ENCODE measurements at places on chromosomes 7 and 10. TPM values are rescaled to one million over a fixed set of nuclear protein-coding genes. Genes with fewer than 3 reads are reported as not detected.
A peak's percentile ranks its signal among the peaks of the same experiment; 100 is the strongest.

KLF14 gene
- not detected for total RNA-seq

CDHR3 gene
- 0.19 TPM for total RNA-seq

PSD gene
- total RNA-seq, result 0.75 TPM

HOXA3 gene
- 8.2 TPM for total RNA-seq

BCAP29 gene
- 73.4 TPM for total RNA-seq

STN1 gene
- 31.8 TPM for total RNA-seq

TSPAN12 gene
- total RNA-seq, result not detected

SLC16A12 gene
- 0.09 TPM for total RNA-seq

- DNase-seq, result no peak
These were observed 57.0 kb upstream of the PFKP start for GRCh38 chr10:3010334-3010733.

DNA sequence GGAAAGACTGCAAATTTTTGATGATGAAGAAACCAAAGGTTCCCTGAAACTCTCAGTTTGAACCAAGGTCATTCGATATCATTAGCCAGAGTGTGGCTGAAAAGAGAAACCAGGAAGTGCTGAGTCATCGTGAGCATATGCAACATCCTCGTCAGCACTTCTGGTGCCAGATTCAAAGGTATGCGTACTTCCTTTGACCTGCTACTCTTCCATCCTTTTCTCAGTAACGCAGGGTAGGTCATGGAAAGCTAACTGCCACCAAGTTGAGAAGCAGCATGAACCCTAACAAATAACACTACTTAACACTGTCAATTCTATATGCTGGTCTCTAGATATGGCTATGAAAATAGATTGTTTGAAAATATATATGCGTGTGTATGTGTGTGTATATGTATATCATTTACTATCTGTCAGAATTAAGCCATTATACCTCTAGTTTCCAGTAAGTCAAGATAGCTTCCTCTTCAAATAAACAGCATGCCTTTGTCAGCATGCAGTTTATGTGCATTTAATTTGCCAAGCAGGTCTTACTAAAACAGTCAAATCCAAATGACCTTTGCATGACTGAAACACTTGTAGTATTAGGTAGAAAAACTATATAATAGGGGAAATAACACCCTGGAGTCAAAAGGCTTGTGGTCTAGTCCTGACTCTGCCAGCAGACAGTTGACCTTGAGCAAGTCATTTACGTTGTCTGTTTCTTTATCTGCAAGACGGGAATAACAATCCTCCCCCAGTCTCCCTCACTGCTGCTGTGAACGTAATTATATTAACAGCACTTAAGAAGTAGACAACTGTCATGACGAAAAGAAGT lies 26.4 kb downstream of the CDK6 start:
- DNase-seq, result peak; percentile 96

- peak; percentile 98 for DNase-seq
These were observed at the start of gene IGF2BP3 for GRCh38 chr7:23470330-23471105. IGF2BP3 (minus strand) TSS chr7:23470491; CDS start chr7:23470110, 381 bp downstream.

GRCh38 chr10:43853369-43853768 lies 204.7 kb upstream of the ZNF32 start:
- no peak for DNase-seq

- no peak for DNase-seq
These were observed 45.2 kb downstream of the SRRM3 start for GRCh38 chr7:76246804-76247389.

DNA sequence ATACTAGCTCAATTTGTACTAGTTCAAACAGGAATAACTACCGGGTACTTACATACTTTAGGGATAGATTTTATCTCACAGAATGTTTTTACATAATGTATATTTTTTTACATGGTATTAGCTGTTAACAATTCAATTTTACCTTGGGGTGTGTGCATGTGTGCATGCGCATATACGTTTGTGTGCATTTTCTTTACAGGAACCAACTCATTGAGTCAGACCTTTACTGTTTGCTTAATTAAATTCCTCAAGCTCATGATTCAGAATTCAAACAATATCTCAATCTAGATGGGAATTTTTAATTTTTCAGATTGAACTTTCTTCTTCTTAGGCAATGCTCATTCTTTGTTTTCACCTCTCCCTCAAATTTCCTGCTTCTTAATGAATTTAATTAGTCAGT lies 24.7 kb upstream of the WASL start:
- DNase-seq, result peak; percentile 28

- DNase-seq, result no peak
These were observed 6.7 kb upstream of the MAFK start for GRCh38 chr7:1523844-1524243.

DNA sequence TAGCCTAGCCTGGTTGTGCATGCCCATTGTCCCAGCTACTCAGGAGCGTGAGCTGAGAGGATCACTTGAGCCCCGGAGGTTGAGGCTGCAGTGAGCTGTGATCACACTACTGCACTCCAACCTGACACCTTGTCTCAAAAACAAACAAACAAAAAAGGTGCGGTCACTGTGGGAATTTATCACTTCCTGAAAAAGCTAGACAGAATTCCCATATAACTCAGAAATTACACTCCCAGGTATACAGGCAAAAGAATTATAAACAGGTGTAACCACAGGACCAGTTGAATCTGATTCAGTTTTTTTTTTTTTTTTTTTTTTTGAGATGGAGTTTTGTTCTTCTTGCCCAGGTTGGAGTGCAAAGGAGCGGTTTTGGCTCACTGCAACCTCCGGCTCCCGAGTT lies 3.2 kb upstream of the OGDH start:
- no peak for DNase-seq

GRCh38 chr7:1922870-1923236 lies 252.8 kb downstream of the ELFN1 start:
- no peak for DNase-seq

DNA sequence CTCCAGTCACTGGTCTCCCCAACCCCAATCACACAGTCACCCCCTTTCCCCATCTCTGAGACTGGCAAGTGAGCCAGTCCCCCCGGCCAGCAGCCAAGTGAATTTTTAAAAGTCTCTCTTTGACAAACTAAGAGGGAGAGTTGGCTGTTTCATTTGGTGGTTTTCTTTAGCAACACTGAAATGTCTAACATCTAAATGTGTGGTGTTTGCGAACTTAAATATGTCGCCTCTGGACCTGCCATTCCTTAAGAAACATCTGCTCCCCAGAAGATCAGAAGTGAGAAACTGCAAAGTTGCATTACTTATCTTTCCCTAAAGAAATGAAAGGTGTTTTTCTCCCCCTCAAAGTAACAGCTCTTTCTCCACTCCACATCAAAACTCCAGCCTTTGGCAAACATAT lies 34.7 kb upstream of the PLXNA4 start:
- no peak for DNase-seq

GRCh38 chr10:91901784-91902677 lies 7.3 kb downstream of the FGFBP3 start:
- peak; percentile 93 for DNase-seq

DNA sequence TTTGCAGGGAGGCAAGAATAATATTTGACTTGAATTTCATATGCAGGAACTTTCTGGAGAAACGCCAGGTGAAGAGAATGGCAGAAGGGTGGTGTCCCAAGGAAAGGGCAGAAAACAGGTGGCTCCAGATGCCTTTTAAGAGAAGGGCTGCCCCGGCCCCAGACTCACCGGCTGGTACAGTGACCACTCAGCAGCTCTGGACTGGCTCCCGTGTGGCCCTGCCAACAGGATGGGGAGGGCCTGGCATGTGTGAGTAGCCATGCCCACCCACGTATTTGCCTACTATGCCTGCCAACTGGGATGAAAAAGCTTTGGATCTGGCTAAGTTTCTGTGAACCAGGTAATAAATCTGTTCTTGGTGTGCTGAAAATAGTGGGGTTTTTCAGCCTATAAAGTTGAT lies 159.5 kb downstream of the PRKAG2 start:
- DNase-seq, result peak; percentile 40

GRCh38 chr7:99072126-99072525 lies 71.8 kb downstream of the SMURF1 start:
- no peak for DNase-seq

- DNase-seq, result peak; percentile 60
These were observed 171.1 kb upstream of the TBX20 start for GRCh38 chr7:35424869-35425495.

DNA sequence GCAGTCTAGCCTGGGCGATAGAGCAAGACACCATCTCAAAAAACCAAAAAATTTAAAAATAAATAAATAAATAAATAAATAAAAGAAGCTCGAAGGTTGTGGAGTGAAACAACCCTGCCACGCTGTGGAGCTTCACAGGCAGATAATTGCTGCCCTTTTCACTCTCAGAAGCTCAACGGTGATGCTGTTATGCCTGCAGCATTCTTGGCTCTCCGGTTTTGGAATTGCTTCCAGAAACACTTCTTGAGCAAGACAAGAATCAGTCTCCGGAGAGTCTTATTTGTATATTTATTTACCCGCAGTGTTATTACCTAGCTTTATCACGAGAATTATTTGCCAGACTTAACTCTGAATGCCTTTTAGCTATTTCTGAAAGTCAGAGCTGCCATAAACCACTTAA lies 40.5 kb upstream of the UBE2H start:
- DNase-seq, result no peak

DNA sequence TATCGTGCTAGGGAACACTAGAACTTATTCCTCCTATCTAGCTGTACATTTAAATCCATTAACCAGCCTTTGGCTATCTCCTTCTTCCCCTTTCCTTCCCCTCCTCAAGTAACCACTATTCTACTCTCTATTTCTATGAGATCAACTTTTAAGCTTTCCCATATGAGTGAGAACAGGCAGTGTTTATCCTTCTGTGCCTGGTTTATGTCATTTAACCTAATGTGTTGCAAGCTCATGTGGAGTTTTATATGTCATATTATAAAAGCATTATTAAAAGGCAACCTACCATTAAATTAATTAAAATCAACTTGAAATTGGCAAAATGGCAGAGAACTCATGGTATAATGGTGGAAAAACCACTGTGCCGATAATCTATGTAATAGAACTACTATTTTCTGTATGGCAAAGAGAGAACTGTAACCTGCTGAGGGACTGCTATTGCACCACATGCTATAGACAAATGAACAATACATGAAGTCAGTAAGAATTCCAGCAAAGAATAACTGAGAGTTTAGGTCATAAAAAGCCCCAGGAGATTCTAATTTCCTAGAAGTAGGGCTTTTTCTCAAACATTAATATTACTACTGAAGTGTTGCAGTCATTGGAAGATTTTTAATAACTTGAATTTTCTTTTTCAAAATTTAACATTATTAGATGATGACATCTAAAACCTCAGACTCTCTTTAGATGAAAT lies 81.8 kb downstream of the LRRN3 start:
- no peak for DNase-seq

DNA sequence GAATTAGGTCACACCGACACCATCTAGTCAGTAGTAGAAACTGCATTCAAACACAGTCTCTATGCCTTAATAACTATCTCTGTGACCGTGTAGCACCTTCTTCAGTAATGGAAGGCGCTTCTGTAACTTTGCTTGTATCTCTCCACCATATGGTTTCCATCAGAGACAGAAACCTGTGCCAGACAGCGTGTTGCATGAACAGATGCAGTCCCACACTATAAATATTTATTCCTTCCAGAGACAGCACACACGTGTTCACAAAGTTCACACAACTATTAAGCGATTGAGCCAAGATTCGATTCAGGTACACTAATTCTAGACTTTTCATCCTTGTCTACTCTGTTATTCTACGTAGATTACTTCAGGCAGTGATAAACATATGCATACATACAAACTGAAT lies 873.9 kb upstream of the MBL2 start:
- DNase-seq, result no peak

GRCh38 chr7:1407892-1408291 lies 51.4 kb downstream of the MICALL2 start:
- DNase-seq, result no peak

- no peak for DNase-seq
These were observed 64.8 kb upstream of the GTF2IRD1 start for GRCh38 chr7:74388880-74389415.

DNA sequence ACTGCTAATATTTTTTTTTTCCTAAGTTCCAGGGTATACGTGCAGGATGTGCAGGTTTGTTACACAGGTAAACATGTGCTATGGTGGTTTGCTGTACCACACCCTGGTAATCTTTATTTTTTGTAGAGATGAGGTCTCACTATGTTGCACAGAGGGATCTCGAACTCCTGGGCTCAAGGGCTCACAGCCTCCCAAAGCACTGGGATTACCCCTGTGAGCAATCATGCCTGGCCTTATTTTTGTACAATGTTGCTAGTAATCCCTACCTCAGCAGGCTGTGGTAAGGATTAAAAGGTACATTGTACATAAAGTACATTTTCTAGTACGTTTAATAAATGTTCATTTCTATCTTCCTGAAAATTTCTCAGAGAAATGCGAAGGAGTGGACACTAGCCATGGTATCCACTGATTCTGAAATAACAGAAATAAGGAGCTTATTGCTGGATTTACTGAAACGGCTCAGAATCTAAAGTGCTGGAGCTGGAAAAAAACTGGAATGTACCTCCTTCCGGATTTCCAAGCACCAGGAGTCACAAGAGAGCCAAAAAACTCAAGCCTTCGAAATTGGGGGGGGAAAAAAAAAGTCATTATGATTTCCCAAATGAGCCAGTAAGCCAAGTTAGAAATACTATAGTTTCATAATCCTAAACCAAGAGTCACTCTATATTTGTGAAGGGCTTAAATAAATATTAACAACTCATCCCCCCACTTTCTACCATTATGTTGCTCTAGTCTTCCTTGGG lies 69.6 kb downstream of the NT5C2 start:
- no peak for DNase-seq

DNA sequence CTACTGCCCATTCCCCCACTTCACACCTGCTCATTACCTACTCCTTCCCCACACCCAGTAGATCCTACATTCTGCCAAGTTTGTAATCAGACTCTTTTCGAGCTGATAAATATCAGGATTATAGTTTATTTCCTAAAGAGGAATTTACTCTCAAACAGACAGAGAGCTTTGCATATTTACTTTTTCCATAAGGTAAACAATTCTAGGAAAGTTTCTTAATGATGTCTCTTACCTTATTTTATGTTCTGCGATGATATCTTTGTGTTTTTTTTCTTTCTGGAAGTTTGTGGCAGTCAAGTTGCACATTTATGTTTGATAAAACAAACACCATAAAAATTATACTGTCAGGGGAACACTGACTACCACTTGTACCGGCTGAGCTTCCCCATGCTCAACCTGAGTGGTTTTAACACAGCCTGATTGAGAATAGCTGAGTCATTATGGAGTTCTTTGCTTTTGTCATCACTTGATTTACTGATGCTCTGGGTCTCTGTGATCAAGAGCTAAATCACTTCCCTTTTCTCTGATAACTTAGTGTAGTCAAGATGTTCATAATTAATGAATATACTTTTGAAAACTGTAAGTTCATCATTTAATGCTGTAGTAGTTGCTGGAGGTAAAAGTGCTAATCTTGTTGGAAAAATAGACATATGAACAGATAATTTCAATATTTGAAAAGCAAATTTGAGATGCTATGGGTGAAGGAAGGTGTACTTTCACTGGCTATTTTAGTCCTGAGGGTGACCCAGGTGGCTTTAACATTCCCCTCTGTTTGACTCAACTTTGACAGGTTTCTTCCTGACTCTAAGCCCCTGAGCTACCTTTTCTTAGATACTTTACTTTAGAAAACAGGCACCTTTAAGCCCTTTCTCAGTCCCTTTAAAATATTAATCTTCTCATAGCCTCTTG lies 1034.5 kb upstream of the LRRTM3 start:
- no peak for DNase-seq
